ENCODE measurements at places on chromosomes 1 and 21.

GRCh38 chr1:113912594-113913311 is 7.6 kb downstream of the DCLRE1B start:
- peaks cover 44% of the 10 kb centered on the region for H3K36me3 ChIP-seq
- no peak overlapping the region for H3K4me3 ChIP-seq
- peak; percentile 75 for DNase-seq
- H3K4me1 ChIP-seq, result peaks cover 13% of the 10 kb centered on the region

DNA sequence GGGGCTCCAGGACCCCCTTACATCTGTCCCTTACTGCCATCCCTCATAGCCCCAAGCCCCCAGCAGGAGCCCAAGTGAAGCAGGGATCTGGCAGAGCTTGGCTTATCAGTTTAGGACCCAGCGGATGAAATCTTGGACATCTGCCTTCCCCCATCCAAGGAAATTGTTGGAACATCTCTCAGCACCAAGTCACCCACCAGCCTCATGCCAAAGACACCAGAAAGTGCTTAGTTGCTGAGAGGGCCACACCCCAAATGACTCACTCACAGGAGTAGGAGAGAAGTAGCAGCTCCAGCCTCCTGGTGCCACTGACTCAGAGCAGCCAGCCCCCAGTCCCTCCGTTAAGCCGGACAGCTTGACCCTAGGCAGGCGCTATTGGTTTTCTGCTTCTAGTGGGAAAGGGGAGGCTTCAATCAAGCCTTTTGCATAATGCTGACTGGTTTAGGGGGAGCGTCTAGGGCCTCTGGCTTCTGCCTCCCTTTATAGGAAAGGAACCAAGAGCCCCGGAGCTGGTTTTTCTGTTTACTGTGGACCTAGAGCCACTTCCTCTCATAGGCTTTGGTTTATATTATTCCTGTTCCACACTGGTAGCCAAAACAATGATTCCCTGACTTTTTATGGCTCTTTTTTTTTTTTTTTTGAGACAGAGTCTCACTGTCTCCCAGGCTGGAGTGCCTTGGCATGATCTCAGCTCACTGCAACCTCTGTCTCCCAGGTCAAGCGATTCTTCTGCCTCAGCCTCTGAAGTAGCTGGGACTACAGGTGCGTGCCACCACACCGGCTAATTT is 114.2 kb upstream of the IPO9 start:
- H3K4me1 ChIP-seq, result peaks cover 39% of the 10 kb centered on the region
- DNase-seq, result peak; percentile 70
- no peaks in the 10 kb centered on the region for H3K27me3 ChIP-seq
- H3K27ac ChIP-seq, result peak overlapping the region; percentile 79
- H3K36me3 ChIP-seq, result peaks cover 17% of the 10 kb centered on the region
- no peak overlapping the region for H3K4me3 ChIP-seq

DNA sequence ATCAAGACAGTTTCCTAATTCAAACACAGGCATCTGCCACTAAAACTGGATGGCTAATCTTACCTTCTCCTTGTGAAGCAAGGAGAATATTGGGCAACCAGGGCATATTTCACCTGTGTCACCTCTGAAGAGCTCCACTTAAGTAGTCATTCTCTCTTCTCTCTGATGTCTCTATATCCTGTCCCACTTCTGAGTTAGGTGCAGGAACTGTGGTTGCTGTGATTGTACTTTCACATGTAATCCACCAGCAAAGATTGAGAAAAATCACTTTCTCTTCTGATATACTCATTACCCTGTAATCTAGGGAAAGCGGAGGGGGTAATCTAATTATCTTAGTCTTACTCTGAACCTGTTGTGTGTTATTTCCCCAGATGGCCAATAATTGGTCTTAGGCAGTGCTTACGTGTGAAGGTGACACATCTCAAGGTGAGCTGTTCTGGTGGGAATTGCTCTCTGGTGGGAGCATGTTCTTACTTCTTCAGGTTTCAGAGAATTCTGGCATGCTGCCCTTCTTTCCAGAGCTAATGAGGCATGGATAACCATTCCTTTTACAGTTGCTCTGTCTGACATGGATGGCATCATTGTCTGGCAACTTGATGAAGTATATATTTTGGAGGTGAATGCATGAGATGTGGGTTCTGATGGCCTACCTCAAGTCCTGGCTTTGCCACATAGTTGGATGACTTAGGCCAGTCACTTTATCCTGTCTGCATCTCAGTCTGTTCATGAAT is 12.0 kb downstream of the XCL2 start:
- DNase-seq, result no peak
- no peaks in the 10 kb centered on the region for H3K27me3 ChIP-seq
- H3K4me3 ChIP-seq, result no peak overlapping the region
- no peaks in the 10 kb centered on the region for H3K36me3 ChIP-seq

DNA sequence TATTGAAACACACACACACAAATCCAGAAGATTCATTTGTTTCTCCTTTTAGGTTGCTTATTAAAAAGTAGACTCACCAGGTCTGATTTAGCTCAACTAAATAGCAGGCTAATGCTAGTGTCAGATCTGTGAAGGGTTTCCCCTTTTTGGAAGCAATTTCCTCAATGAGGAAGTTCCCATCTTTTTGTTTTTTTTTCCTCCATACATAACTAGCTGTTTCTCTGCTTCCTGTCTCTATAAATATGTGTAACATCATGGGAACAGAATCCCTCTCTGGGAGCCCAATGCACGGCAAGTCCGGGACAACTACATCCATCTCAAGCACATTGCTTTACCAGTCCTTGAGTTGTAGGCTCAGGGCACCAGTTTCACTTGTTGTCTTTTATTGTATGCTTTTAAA is 1421.1 kb downstream of the PLA2G4A start:
- H3K36me3 ChIP-seq, result no peaks in the 10 kb centered on the region
- H3K27me3 ChIP-seq, result no peaks in the 10 kb centered on the region
- no peak overlapping the region for H3K4me3 ChIP-seq
- DNase-seq, result no peak
- H3K27ac ChIP-seq, result no peak overlapping the region
- H3K4me1 ChIP-seq, result no peaks in the 10 kb centered on the region

- H3K4me3 ChIP-seq, result no peak overlapping the region
- peaks cover 21% of the 10 kb centered on the region for H3K4me1 ChIP-seq
- no peak for DNase-seq
- no peak overlapping the region for H3K27ac ChIP-seq
- H3K27me3 ChIP-seq, result no peaks in the 10 kb centered on the region
Observed at GRCh38 chr1:109610609-109611307, 8.7 kb downstream of the GNAT2 start.

DNA sequence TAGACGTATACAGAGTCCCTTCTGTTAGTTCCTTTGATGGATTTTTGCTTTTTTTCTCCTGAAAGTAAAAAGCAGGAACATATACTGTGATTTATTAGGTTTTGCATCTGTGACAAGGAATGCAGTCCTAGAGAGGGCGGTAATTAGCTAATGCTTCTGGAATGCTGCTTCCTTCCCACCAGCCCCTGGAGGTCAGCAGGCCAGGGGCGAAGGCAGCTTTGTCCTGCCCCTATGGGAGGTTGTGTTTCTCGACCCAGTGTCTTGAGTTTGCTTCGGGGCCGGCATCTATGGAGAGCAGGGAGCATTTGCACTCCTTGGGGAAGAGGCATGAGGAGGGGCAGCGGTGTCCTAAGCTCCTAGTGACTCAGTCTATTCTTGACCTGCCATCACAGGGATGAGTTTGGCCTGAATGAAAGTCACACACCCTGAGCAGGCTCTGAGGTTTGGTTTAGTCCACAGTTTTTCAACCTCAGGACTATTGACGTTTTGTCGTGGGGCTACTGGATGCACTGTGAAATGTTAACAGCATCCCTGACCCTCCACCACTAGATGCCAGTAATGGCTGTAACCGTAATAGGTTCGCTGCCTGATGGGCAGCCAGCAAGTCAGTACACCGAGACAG is 85.0 kb upstream of the KCNJ15 start:
- no peaks in the 10 kb centered on the region for H3K36me3 ChIP-seq
- no peaks in the 10 kb centered on the region for H3K27me3 ChIP-seq
- peak; percentile 51 for DNase-seq
- no peak overlapping the region for H3K4me3 ChIP-seq

All from stomach (tissue), 19 donors.